ENCODE measurements at places on chromosomes 16 and 17.

DNA sequence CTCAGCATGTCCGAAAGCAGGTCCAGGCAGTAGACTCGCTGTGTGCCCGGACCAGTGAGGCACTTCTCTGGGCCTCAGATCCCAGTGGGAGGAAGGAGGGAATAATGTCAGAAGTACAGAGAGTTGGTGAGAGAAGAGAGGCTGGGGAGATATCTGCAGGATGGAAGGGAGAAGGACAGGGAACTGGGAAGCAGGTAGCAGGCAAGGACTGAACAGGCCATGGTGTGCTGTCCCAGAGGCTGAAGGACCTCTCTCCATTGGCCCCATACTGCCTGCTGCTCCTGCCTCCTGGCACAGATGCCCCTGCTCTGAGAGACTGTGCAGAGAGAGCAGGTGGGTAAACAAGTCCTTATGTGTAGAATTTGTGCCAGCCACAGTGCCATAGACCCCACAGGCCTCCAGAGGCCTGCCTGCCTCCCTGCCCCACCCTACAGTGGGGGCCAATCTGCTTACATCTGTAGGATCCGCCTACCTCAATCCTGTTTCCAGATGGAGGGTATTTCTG is 34.2 kb upstream of the CRHR1 start:
- DNase-seq, result no peak

DNA sequence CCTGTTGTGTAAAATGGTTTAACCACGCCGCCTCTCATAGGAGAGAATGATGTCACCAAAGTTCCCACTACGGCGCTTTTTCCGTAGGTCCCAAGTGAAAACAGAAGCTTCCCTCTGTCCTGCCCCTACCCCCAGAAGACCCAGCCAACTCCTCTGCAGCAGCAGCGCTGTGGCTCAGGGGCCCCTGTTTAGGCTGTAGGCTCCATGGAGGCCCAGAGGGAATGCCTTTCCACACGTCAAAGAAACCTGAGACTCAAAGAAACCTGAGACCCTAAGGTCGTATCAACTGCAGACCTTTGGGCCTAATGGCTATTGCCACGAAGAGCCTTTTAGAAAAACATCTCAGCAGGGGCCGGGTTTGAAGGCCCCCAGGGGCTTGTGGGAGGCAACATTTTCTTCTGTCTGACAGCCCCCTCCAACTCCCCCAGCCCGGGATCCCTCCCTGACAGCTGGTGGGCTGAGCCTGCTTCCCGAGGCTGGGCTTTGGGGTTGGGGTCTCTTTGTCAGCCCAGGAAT is 43.1 kb upstream of the MEAK7 start:
- DNase-seq, result no peak

- peak; percentile 76 for DNase-seq
Observed at GRCh38 chr16:75566040-75566757, at the start of gene GABARAPL2. Gene GABARAPL2, plus strand, starts transcription at chr16:75566379. Its CDS starts 108 bp downstream, at chr16:75566487.

DNA sequence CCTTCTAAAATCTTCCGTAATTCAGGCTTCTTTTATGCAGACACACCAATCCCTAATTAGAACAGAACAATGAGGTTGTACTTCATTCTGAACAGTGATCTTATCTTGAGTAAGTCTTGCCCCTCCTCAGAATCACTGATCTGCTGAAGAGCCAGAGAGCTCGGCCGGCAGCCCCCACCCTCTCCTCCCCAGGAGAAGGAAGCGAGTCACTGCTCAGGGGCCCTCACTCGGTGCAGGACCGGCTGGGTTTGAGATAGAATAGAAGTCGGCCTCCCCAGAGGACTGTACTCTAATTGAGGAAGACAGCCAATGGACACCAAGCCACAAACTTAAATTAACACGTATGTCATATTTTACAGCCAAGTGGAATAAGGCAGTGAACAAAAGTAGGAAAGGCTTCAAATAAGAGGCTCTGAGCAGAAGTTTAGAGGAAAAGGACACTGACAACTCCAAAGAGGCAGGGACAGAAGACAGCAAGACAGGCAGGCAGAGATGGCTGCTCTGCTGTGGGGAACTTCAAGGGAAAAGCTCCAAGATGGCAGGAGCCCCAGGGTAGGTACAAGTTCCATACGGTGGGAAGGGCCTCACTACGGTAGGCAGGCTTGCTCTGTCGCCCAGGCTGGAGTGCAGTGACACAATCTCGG is 18.6 kb downstream of the CREBBP start:
- peak; percentile 68 for DNase-seq

- DNase-seq, result peak; percentile 46
Observed at GRCh38 chr16:2428051-2428783, 1.0 kb upstream of the CCNF start.

DNA sequence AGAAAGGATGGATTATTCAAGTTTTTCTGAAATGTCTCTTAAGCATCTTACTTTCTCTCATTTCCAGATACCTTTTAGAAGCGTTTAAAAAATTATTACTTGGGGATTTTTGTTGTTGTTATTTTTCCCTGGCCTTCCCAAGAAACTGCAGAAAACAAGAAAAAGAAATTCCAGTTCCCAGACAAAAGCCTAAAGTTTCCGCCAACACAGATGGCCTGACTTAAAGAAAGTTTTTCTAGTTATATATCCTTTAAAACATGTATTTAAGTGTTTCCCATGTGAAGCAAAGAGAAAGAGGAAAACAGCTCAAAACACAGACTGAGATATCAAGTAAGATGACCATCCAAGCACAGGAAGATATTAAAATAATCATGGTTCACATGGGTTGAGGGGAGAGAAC is 401.7 kb upstream of the MAF start:
- no peak for DNase-seq

DNA sequence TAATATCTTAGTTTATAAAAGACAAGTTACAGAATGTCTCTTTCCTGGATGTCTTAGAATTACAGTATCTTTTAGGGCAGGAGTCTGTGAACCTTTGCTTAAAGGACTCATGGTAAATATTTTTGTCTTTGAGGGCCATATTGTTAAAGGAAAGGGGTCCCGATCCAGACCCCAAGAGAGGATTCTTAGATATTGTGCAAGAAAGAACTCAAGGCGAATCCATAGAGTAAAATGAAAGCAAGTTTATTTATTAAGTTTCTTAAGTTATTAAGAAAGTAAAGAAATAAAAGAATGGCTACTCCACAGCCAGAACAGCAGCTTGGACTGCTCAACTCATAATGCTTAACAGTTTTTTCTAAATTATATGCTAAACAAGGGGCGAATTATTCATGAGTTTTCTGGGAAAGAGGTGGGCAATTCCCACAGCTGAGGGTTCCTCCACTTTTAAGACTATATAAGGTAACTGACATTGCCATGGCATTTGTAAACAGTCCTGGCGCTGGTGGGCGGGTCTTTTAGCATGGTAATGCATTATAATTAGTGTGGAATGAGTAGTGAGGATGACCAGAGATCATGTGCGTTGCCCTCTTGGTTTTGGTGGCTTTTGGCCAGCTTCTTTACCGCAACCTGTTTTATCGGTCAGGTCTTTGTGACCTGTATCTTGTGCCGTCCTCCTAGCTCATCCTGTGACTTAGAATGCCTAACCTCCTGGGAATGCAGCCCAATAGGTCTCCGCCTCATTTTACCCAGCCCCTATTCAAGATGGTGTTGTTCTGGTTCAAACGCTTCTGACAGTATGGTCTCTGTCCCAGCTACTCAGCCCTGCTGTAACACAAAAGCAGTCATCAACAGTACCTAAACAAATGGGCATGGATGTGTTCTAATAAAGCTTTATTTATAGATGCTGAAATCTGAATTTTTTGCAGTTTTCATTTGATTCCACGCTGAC is 53.2 kb downstream of the BMERB1 start:
- no peak for DNase-seq

- DNase-seq, result no peak
Observed at GRCh38 chr16:24288516-24288915, 32.4 kb downstream of the CACNG3 start.

- DNase-seq, result no peak
Observed at GRCh38 chr16:83238949-83239691, 568.7 kb upstream of the HSBP1 start.

GRCh38 chr16:67022531-67023214 is 6.3 kb upstream of the CBFB start:
- no peak for DNase-seq

GRCh38 chr17:12422651-12423050 is 243.0 kb upstream of the MYOCD start:
- no peak for DNase-seq

- no peak for DNase-seq
Observed at GRCh38 chr17:57707892-57708291, 37.2 kb downstream of the CCDC182 start.

GRCh38 chr17:31609331-31609730 is 217.9 kb downstream of the RAB11FIP4 start:
- DNase-seq, result no peak

DNA sequence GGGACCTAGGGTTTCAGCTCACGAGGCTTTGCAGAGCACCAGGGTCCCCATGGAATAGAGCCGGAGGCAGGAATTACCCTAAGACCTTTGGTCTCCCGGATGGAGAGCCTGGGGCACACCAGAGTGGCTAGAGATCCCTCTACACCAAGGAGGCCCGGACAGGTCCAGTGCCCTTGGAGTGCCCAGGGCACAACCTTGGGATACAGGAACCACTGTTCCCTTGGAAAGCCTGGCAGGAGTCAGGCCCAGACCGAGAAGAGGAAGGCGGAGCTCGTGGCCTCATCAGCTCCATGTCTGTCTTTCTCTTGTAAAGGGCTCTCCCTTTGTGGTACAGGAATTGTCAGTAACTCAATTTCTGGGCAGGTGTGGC is 3.8 kb upstream of the DBNDD1 start:
- no peak for DNase-seq

DNA sequence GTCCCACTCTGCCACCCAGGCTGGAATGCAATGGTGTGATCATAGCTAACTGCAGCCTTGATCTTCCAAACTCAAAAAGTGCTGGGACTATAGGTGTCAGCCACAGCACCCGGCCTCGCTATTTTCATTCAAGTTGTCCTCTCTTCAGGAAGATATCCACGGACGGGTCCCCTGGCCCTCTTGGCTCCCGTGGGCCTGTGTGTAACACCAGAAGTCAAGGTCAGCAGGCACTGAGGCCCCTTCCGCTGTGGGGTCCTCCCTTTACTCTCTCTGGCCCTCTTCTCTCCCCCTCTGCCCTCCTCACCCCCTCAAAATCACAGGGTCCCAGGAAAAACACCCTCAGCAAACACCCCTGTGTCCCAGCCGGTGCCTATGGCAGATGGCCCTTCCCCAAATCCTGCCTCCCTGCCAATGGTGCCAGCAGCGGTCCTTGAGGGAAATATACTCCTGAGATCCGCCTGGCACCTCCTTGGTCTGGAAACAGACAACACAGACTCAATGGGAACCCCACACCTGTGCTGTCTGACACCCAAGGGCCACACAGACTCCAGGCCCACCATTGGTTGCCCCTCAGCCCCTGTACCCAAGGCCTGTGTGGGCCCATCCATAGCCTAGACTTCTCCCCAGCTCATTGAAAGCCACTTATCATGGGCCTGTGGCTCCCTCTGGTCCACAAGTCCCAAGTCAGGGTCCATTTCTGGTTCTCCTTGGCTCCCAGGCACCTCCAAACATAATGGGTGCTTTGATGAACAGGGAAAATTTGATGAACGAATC is 221.5 kb downstream of the ZNF423 start:
- DNase-seq, result no peak

DNA sequence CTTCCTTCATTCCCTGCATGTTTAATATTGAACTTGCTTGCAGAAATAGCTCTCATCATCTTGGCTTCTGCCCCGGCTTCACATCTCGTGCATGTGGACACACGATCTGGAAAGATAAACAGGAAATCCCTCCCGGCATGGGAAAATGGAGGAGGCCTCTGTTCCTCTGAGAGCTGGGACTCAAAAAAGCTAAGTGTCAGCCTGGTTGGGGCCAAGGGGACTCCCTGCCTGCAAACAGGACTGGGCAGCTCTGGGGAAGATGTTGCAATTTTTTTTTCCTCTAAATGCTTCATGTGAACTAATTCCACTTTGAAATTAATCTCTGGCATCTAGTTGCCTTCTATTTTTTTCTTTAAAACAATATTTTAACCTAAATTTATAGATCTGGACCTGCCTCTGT is 24.8 kb downstream of the ITPRIPL2 start:
- DNase-seq, result peak; percentile 74

- peak; percentile 45 for DNase-seq
Observed at GRCh38 chr17:43766413-43767052, 7.9 kb upstream of the SOST start.

GRCh38 chr17:37135576-37135975 is 186.8 kb downstream of the AATF start:
- no peak for DNase-seq

- no peak for DNase-seq
Observed at GRCh38 chr17:81687770-81688541, 4.1 kb downstream of the HGS start.

DNA sequence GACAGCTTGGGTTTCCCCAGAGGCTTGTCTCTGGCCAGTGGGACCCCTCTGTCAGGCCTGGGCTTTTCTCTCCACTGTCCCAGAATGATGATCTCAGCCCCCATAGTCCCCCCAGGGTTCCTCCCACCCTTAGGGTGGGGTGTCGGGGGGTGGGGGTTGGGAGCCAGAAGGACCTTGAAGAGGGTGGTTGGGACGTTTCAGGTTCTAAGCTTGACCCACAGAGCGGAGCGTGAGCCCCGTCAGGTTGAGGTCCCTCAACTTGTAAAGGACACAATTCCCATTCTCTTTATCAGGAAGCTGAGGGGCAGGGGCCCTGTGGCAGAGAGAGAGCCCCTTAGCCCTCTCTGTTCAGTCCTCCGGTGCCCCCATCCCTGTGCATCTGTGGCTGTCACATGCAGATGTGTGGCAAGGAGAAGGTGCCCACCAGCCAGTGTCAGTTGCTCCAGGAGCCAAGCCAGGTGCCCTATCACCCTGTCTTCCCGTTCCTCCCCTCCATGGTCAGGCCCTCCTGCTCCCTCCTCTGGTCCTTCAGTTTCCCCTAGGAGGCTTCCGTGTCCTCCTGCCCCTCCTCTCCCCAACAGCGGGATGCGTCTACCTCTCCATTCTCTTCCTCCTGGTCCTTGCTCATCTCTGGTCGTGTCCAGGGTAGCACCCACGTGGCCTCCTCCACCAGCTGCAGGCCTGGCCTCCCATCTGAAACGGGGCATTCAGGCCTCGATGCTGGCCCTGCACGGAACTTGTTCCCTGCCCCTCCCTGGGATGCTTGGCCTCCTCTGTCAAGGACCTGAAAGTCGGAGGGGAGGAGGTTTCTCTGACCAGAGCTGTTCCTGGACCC is 1.5 kb upstream of the NTN3 start:
- DNase-seq, result no peak

GRCh38 chr17:21250854-21251253 is 2.4 kb downstream of the NATD1 start:
- no peak for DNase-seq

Measured in EL (cell line).